Activated naive CD4-positive, alpha-beta T cell treated with anti-CD3 and anti-CD28 coated beads for 36 hours (primary cell): ENCODE measurements at places on chromosomes 2 and 18.

GRCh38 chr18:51654488-51655326 lies 457.2 kb upstream of the MEX3C start:
- DNase-seq: no peak

DNA sequence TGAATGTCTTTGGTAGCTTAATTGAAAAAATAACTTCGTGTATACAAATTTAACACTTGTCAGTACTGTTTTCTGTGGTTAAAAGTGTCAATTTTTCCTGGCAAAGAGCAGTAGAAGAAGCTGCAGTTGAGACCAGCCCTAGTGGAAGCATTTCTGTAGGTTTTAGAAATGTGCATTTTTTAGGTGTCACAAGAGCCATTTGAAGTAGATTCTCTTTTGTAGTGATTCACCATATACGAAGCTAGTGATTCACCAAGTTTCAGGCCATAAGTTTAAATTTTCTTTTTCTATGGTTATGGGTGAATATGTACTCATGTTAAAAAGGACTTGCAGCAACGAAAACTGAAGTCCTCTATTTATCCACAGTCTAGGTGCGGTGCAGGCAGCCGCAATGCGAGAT lies 4.2 kb downstream of the NABP1 start:
- no peak for DNase-seq

GRCh38 chr18:80159713-80160636 lies 50.9 kb downstream of the ADNP2 start:
- peak; percentile 36 for DNase-seq

DNA sequence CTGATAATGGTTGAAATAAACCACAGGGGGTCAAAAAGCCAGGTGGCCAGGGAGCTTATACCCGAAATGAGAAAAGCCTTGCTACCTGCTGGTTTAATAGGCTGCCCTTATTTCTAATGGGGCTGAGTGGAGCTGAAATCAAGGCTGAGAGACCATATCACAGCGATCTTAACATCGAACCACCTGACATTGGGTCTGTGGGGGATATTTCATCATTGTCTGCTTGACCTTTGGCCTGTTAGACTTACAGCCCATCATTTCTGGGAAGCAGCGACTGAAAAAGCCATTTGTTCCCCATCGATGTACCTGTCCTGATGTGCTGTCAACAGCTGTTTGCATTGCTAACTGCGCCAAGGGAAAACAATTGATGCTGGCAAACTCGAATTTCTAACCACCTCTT lies 199.7 kb upstream of the SLC14A2 start:
- no peak for DNase-seq

- DNase-seq: no peak
Measured at GRCh38 chr2:71605781-71606241, 152.4 kb downstream of the DYSF start.

GRCh38 chr2:161373942-161374341 lies 42.2 kb upstream of the TBR1 start:
- DNase-seq: no peak

- no peak for DNase-seq
Measured at GRCh38 chr2:186946896-186947467, 98.0 kb upstream of the ZSWIM2 start.

GRCh38 chr18:49910019-49910418 lies 96.7 kb upstream of the ACAA2 start:
- no peak for DNase-seq

DNA sequence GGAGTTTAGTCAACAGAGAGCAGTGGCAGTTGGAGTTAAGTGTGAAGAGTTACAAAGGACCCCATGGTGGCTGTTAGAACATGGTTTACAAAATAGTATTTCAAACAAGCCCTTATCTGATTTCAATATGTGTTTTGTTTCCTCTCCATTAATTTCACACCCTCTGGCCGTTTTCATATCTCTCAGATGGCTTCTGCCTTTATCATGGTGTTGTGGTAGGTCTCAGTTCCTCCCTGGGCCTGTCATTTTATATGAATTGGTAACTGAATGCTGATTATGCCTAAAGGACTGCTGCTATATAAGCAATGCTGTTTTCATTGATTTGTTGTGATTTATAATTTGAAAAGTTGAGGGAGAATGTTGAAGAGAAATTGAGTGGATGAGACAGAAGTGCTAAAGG lies 686.7 kb downstream of the NYAP2 start:
- no peak for DNase-seq

DNA sequence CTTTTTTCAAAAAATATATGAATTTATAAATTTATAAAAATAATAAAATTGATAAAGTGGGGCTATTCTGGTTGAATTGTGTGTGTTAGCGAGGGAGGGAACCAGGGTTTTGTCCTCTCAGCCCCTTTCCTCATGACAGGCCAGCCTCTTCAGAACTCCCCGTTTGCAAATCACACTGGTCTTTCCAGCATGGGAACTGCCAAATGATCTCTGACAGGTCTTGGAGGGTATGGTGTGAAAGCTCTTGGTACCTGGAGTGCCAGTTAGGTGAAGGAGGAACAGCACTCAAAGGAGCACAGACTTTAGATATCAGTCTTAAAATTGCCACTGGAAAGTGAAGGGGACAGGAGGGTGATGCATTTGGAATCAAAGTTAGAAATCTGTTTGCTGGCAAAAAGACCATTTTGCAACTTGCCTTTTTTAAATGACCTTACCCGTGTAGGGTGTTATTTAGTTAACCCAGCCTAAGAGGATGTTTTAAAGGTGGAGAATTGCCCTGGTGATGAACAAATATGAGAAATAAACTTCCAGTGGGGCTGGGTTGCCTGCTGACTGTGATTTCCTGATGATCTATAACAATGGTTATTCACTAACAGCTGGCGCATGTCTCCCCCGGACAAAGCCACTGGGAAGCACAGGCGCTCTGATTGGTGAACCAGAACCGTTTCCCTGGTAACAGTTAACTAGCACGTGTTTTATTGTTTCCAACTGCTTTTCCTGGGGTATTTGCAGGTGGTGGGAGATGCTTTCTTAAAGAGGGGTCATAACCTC lies 85.3 kb upstream of the EFEMP1 start:
- no peak for DNase-seq

DNA sequence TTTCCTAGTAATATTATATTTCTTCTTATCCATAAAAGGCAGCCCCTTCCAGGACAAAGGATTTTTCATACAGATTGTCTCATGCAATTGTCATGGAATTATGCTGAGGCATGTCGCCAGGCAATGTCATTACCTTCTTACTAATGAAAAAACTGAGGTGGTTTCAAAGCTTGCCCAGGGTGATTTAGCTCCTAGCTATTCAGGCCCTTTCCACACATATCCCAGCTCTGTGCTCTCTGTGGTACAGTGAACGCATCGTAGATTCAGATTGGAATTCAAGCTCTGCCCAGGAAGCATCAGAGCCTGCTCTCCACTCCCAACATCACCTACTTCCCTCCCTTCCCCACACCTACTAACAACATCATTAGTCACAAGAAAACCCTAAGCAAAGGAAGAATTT lies 60.1 kb downstream of the ATP8B1 start:
- DNase-seq: no peak

- no peak for DNase-seq
Measured at GRCh38 chr18:45050712-45051601, 370.3 kb downstream of the SETBP1 start.

DNA sequence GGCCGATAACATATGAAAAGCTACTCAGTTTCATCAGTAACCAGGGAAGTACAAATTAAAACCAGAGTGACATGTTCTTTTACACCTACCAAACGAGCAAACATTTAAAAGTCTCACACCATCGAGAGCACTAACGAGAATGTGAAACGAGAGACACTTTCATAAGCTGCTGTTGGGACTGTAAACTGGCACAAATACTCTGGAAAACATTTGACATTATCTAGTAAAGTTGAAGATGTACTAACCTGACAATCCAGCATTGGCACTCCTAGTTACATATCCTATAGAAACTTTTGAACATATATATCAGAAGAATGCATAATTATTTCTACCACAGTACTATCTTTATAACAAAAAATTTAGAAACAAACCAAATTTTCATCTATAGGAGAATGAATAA lies 28.1 kb downstream of the NBAS start:
- DNase-seq: no peak

DNA sequence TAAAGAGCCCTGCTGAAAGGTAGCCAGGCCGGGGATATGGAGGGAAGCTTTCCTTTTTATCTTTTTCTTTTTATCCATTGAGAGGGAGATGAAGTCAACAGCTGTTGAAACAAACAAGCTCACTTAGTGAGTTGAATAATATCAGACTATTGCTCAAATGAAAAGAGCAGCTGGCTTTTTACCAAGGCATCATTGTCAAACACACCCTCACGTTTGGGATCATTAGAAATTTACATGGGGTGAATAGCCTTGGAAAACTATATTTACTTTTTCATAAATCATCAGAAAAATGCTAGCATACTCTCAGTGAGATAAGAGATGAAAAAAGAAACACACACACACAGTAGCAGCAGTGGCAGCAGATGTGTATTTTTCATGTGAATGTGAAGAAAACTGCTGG lies 71.5 kb upstream of the HNMT start:
- no peak for DNase-seq

GRCh38 chr18:48679236-48679635 lies 140.4 kb downstream of the CTIF start:
- no peak for DNase-seq

- no peak for DNase-seq
Measured at GRCh38 chr2:28084564-28084963, 194.0 kb downstream of the BABAM2 start.

DNA sequence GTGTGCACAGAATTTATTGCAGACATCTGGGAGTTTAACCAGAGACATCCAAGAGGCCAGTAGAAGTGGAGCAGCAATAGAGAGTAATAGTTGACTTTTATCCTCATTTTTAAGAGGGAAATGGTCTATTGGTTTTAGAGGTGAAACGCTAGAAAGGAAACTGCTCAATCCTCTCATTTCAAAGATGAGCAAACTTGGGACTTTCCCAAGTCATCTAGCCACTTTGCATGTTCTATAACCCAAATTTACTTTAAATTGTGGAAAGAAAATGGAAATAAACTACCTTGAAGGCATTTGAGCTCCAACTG lies 601.7 kb downstream of the ARHGAP15 start:
- no peak for DNase-seq

DNA sequence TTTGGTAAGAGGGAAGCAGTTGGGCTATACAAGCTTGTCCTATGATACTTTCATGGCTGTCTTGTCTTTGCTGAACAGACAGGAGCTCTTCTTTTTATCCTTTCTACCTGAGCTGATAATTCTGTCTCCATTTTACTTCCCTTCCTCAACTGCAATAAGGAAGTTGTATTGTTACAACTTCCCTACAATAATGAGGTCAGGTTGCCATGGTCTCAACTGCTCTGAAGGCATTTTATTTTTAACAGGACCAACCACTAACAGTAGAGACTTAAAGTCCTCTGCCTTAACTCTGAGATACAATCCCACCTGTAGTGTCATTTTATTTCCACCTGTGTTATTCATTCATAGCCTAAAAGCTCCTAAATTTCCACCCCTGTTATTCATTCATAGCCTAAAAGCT lies 118.6 kb upstream of the PGAP1 start:
- no peak for DNase-seq

GRCh38 chr18:64528646-64529045 lies 379.8 kb upstream of the LINC00305 start:
- no peak for DNase-seq

DNA sequence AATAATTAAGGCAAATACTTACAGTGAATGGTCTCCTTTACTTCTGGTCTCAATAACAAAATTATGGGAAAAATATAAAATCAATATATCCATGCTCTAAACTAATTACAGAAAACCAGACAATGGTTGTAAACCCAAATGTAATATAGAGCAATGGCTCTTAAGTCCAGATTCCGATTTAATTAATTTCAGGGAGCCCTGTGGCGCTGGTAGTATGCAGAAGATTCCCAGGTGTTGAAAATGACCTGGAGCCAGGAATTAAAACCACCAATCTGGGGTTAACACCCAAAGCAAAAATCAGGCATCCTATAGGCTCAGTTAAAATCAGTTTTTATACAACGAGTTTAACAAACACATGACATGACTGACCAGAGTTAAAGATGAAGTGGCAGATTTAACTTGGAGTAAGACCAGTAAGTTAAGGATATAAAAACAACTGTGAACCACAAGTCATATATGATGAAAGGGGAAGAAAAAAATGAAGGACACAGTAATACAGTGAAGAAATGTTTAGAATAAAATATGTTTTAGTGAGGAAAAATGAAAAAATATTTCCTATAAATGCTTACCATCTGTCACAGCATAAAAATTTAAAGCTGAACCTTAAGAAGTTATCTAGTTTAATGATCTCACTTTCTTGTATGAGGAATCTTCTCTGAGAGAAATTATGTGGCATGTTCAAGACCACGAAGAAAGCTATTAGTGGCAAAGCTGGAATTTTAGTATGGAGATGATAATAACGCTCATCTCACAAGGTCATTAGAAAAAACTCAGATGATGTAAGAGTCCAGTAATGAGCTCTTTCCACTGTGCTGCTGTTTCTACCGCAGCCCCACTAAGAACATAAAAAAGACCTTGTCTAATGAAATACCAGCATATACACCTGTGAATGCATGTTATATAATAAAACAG lies 45.8 kb upstream of the FLACC1 start:
- DNase-seq: no peak

DNA sequence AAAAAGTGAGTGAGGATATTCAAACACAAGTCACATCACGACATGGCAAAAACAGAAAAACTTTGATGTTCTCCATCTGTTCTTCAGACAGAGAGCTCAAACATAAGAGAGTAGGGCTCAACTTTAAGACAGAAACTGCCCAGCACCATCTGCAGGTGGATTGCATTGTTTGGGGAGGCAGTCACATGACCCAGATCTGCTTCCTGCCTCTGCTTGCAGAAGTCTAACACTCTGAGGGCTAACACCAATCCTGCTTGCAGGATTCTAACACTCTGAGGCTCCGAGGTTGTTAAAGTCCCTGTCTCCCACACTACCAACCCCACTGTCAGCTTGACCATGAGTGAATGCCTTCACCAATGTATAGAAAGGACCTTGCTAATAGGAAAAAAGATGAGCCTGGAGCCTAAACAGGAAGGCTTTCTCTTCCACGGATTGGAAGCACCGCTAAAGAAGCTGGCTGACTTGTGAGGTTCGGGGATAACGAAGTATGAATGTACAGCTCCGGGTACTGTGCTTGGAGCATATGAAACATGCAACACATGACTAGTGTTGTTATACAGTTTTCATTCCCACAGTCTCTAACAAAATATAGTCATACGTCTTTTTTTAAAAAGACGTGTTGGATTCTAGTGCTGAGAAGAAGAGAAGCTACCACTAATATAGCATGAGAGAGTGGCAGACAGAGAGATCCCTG lies 176.6 kb upstream of the CREB1 start:
- peak; percentile 65 for DNase-seq

DNA sequence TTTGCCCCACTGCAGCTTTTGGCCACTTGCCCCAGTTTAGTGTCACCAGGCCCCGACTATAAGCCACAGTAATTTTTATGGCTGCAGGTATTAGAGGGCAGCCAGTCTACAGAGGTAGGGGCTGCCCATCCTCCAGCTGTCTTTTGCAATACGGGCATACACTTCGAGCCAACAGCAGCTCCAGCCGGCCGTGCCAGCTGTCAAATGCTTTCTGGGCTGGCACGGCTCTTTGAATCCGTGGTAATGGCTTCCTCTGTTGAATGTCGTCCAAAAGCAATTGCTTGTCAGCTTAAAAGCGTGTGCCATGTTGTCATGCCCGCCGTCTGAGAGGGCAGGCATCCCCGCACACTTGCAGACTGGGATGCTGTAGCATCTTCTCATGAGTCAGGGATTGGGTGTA lies 41.3 kb downstream of the BCL2L11 start:
- no peak for DNase-seq
